Astrocyte (in vitro differentiated cells and primary cell): ENCODE measurements at places on chromosomes 1 and 21.
A peak's percentile ranks its signal among the peaks of the same experiment; 100 is the strongest.

- peak; percentile 49 for DNase-seq
These were observed 17.5 kb upstream of the ZFP69B start for GRCh38 chr1:40432644-40433390.

DNA sequence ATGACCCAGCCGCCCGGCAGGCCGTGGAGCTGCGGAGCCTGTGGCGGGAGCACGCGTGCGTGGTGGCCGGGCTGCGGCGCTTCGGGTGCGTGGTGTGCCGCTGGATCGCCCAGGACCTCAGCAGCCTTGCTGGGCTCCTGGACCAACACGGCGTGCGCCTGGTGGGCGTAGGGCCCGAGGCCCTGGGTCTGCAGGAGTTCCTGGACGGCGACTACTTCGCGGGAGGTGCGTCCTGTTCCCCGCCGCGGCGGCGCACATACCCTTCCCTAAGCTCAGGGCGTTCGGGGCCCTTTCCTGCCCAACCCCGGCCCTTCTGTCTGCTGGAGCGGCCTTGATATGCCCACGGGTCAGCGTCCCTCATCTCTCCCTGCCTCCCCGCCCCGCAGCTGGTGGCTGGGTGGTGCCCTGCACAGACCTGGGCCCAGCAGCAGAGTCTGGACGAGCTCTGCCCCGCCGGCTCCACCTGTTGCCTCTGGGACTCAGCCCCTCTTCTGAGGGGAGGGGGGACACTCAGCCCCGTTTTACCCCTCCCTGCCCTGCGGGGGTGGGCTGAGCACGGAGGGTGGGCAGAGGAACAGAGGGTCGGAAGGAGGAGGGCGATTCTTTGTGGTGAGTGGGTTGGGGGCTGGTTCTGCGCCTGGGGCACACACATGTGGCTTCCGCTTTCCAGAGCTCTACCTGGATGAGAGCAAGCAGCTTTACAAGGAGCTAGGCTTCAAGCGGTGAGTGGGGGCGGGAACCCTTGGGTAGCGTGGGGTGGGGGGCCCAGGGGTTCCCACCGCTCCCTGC lies 688 bp downstream of the PRXL2B start:
- DNase-seq: peak; percentile 12

- no peak for DNase-seq
These were observed 10.9 kb upstream of the SMG7 start for GRCh38 chr1:183461350-183461749.

GRCh38 chr1:228754646-228755268 lies 19.5 kb downstream of the RHOU start:
- no peak for DNase-seq

DNA sequence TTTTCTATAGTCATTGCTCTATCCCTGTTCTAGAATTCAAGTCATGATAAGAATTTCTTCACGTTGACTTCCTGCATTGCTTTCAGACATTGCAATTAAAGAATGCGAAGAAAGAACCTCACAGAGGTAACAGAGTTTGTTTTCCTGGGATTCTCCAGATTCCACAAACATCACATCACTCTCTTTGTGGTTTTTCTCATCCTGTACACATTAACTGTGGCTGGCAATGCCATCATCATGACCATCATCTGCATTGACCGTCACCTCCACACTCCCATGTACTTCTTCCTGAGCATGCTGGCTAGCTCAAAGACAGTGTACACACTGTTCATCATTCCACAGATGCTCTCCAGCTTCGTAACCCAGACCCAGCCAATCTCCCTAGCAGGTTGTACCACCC lies 10.6 kb downstream of the APCS start:
- DNase-seq: peak; percentile 98

DNA sequence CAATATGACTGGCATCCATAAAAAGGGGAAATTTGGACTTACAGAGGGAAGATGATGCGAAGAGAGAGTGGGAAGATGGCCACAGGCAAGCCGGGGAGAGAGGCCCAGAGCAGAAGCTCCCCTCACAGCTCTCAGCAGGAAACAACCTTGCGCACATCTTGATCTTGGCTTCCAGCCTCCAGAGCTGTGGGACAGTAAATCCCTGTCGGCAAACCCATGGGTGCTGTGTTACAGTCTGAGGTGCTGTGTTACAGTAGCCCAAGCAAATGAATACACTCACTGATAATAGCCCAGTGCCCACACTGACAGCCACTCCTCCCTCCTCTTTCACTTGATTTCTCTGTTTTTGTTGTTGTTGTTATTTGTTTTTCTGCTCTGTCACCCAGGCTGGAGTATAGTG lies 22.4 kb downstream of the CDCA8 start:
- DNase-seq: no peak

DNA sequence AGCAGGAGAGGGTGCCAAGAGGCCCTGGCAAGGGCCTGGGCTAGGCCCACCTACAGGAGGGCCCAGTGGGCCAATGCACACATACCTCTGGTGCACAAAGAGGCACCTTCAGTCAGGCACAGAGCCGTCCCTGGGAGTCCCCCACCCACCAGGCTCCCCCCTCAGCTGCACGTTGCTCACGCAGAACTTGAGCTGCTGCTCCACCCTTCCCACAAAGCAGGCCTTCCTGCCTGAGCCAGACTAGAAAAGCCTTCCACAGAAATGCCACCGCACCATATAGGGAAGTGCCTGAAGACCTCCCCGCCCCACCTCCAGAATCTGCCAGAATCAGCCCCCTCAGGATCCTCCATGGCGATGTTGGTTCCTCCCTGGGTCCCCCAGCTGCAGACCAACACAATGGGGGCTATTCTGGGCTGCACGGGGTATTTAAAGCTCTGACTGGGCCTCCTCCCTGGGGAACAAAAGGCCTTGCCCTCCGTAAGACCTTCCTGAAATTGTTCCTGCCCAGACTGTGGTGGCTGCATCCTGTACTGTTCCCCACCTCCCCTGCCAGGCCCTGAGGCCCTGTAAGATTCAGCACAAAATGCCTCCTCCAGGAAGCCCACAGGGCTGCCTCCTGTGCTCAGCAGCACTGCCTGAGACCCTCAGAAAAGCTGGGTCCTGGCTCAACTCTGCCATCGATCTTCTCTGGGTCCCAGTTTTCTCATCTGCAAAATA lies 27.2 kb downstream of the HSPG2 start:
- peak; percentile 80 for DNase-seq

DNA sequence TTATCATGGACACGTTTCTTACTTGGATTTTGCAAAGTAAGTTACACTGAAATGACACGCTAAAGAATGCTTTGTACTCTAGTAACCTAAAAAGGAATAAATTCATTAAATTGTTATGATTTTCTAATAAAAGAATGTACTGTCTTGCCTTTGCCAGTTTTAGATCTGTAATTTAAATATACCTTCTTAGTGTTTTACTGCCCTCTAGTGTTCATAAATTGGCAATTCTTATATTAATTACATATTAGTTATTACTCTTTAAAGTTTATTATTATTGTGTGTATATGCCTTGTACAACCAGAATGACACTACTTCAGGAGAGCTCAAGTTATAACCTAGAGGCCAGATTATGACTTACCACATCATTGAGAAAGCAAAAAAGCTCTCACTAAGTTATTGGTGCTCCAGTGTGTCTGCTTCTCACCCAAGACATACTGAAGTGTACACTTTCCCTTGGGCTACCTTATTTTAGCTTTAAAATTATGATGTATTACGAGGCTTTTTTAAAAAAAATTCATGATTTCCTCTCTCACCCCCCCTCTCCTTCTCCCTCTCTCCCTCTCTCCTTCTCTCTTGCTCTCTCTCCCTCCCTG lies 169.9 kb downstream of the HS2ST1 start:
- peak; percentile 25 for DNase-seq

DNA sequence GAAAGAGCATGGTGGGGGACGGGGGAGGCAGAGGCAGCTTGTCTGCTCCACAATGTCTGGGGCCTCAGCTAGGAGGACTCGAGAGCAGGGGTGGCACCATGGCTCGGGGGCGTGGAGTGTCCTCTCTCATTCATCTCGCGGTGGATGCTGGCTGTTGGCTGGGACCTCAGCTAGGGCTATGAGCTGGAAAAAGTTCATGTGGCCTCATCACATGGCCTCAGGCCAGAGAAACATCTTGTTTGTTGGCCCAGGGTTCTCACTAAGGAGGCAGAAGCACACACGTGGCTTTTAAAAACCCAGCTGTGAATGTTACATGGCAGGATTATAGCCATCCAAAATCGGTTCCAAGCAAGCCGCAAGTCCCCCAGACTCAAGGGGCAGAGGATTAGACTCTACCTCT lies 6.2 kb upstream of the CENPS start:
- DNase-seq: no peak
